ENCODE measurements at places on chromosomes 5 and 9.

DNA sequence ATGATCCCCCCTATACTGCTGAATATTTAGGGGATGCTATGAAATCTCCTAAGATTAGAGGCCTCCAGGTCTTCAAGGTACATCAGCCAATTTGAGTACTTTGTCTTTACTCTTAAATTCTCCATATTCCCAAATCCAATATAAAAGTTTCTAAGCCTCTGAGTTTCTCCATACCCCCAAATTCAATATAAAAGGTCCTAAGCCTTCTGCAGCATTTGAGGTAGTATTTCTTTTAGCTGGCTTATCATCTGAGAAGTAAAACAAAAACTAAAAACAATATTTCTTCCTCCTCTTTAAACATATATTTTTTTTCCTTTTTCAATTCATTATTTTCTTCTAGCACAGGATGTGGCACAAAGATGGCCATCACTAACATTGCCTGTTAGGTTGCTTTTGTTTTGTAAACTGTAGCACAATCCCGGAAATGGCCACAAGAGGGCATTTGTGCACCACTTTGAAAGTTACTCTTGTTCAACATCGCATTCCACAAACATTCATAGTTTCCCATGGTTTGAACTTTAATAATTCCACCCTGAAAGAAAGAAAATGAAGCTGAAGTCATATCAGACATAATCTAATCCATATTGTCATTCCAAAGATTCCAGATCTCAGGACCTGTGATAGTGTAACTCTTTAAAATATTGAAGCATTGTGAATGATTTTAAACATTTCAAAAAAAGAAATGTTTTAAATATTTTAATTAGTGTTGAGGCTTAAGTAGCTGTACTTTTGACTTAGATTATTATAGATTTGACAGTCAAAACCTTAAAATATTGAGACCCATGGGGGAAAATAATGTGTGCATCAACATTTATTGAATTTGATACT is 21.0 kb upstream of the SCGB3A2 start:
- DNase-seq: no peak

DNA sequence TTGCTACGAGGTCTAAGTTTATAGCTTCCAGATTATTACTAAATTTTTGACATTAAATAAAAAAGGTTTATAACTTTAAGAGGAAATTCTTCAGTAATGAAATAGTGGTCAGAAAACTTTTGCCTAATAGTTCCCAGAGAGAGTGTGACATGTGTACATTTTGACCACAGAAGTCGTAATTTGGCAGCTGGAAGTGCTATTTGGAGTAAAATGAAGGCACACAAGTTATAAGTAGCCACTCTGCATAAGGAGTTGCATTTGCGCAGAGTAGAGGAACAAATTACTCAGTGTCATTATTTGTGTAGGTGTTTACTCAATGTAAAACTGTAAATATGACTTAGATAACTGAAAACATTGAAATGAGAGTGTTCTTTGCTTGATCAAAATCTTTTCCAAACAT is 408.4 kb downstream of the CCDC171 start:
- no peak for DNase-seq

DNA sequence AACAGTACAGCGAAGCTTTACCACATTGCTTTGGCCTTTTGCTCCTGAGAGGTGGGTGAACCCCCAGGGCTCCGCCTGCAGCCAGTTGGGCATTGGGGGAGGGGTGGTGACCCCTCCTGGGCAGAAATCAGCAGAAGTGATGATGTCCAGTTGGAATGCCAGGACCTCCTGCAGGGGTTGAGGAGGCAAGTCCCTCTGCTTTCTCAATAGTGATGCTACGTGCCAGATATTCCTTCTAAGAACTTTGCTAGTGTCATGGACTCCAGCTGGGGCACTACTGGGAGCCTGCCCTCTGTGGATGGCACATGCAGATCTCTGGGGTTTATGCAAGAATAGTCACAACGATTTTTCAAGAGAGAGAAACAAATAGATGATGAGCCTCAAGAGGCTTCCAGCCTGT is 95.6 kb downstream of the NDFIP1 start:
- DNase-seq: no peak

GRCh38 chr5:95080441-95080840 is 204.5 kb downstream of the MCTP1 start:
- DNase-seq: no peak

GRCh38 chr9:123835821-123836220 is 94.1 kb downstream of the DENND1A start:
- no peak for DNase-seq

DNA sequence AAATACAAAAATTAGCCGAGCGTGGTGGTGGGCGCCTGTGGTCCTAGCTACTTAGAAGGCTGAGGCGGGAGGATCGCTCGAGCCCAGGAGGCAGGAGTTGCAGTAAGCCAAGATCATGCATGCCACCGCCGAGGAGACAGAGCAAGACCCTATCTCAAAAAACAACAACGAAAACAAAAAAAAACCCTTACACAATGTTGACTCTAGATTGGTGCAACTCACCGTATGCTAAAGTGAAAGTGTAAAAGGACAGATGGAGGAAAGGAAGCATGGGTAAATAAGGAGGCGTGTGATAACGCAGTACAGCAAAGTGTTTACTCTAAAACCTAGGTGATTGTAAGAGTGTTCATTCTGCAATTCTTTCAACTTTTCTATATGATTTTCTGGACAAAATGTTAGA is 15.9 kb upstream of the RUFY1 start:
- no peak for DNase-seq

GRCh38 chr5:18397371-18397770 is 763.1 kb downstream of the TAF11L14 start:
- no peak for DNase-seq

- DNase-seq: no peak
Observed at GRCh38 chr5:67334373-67334772, 137.8 kb upstream of the CD180 start.

DNA sequence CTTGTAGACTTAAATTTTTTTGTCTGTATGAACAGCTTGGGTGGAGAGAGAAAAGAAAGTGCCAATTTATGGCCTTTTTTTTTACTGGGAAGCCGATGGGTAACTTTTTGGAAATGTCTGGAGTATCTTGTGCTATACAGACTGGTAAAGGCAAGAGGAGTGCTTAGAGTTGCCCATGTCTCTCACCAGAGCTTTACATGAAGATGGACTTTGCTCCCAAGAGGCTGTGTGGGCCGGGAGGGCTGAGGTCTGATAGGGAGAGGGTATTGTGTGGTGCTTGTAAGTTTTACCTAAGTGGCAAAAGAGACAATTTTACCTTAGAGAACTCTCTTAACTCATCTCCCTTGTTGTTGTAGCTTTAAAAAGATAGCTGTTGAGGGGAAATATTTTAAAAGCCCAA is 203.2 kb downstream of the SEMA6A start:
- DNase-seq: no peak

DNA sequence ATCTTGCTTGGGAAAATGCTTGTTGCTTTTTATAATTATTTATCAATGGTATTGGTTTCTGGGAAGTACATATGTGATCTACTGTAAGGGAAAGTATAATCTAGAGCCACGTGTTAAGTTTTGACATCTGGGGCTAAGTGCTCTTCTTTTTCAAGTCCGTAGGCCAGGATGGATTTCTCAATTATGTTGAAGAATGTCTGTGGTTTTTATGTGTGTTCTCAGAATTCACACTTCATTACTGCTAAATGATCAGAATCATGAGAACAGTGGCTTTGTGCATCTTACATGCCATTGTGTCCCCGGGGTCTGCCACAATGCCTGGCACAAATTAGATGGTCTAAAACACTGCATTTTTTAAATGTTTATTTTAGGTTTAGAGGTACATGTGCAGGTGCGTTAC is 14.5 kb upstream of the AUH start:
- DNase-seq: no peak

GRCh38 chr9:129823542-129823934 is 398 bp downstream of the TOR1A start:
- DNase-seq: no peak

DNA sequence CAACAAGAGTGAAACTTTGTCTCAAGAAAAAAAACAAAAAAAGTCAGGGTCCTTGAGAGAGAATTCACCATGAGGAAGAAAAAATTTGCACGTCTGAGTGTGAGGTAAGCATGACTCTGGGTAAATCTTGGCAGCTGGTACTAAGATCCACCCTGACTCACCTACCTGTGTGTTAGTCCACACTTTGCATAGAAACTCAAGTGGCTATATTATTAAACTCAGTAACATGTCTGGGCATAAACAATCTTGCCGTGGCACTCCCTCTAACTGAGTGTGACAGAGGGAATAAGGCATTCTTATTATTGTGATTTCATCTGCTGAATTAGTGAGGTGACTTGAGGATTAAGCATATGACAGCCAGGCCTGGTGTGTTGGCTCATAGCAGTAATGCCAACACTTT is 259.4 kb upstream of the VLDLR start:
- DNase-seq: no peak

DNA sequence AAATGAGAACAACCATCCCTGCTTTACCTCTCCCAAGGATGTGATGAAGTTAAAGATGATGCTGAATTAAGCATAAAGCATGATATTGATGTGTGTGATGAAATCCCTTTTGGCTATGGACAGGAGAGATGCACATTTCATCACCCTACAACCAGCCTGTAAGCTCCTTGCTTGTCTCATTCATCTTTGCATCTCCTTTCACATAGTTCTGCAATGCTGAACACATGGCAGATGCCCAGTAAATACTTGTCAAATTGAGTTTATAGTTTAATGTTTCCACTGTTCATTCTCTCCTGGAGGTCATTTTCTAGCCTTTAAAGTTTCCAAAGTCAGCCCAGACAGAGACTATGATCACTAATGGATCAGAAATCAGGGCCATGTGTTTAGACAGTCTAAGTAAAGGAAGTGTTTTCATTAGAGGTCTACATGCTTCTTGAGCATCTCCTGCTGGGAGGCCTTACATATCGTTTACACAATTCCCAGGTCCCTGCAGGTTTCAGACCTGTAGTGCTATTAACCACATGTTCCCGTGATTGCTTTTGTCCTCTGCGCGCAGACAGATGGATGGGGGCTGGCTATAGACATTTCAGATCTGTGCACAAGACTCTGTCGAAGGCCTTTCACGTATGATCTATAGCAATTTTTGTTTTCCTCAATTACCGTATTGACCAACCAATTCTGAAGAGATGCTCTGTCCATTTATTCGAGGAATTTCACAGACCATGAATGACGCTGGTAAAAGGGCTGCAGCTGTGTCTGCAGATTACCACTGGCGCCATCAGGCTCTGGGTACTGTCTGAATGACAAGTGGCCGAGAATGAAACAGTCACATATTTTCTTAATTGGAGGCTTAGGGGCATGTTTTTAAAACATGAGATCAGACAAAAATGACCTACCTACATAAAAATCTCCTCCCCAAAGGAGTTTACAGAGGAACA is 49.0 kb upstream of the CKMT2 start:
- peak; percentile 70 for DNase-seq

- no peak for DNase-seq
Observed at GRCh38 chr5:132010989-132011621, 353 bp downstream of the ACSL6 start.

DNA sequence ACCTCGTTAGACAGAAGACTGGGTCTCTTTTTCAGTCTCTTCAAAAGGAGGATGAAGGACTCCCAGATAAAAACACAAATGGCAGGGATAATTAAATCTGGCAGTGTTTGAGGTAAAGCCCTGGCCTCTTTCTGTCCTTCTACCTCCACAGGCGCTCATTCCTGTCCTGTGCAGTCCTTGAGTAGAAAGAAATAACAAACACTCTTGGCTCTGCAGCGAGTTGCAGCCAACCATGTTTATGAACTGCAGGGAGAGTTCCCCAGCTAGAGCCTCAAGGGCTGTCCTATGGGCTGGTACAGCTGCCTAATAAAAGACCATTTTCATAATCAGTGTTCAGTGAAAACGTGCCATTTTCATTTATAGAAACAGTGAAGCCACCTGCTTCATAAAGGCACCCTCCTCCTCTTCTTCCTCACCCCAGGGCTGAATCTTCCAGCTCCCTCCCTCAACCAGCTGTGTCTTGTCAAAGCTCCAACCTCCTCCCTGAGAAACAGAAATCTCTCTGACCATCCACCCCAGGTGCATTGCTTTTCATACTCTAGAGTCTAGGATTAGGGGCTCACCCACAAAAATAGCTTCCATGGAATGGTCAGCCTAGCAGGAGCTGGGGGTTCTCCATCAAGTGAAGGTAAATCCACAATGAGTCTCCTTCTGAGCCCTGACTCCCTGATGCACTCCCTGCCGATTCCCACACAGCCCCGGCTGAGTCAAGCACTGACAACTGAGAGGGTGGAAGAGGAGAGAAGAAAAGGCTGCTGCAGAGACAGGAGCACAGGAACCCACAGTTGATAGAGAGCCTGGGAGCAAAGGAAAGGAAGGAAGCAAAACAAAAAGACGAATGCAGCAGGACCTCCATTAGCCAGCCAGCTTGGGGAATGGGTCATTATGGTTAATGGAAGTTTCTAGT is 150.7 kb downstream of the CMYA5 start:
- no peak for DNase-seq

- DNase-seq: no peak
Observed at GRCh38 chr5:44952376-44952775, 143.6 kb downstream of the MRPS30 start.

All from NCI-H187 (cell line).